ENCODE measurements at places on chromosomes 1 and 21.

DNA sequence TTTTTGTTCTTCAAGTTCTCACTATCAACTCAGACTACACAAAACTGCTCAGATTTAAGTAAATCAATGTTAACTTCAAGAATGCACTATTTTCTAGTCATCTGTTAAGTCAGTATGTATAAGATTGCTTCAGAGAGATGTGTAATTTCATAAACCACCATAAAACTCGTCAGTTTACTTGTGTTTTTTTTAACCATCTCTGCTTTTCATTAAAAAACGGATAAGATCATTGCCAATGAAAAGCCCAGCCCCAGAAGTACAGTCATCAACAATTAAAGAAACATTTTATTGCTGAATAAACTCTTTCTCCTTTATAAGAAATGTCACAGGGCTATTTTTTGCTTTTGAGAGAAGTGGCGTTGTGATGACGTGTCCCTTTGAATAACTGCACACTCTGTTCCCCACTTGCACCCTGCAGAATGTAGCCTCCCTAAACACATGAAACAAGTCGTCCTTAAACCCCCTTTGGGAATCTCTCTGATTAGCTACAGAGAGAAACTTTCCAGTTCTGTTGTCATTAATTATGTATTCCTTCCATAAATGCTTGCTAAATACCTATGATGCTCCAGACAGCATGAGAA is 202.7 kb upstream of the FOXD3 start:
- no peak for DNase-seq

GRCh38 chr1:218481116-218481775 is 136.1 kb downstream of the TGFB2 start:
- peak; percentile 69 for DNase-seq

- DNase-seq, result no peak
Observed at GRCh38 chr1:45423906-45424678, 66.9 kb downstream of the TESK2 start.

GRCh38 chr1:30191154-30191702 is 532.2 kb downstream of the MATN1 start:
- peak; percentile 33 for DNase-seq

DNA sequence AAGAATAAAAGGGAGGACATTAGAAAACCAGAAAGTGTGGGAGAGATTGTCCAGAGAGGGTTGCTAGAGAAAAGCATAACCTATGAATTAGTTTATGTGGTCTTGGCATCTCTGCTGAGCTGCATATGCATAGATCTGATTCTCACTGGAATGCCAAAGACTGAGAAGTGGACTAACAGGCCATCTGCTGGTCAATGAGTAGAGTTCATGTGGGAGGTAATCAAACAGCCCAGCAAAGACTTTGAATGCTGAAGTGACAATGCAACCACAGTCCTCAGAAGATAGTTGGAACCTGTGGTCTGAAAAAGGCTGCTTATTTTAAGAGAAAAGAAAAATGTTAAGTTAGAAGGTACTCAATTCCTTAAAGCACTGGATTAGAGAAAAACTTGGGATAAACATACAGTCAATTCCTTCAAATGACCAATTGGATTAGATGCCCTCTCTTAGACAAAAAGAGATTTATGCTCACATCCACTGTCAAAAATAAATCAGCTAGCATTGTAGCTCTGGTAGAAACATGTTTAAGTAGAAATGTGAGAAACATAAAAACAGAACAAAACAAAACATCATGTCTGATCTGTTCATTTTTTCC is 382.8 kb downstream of the AMY1C start:
- DNase-seq, result no peak

DNA sequence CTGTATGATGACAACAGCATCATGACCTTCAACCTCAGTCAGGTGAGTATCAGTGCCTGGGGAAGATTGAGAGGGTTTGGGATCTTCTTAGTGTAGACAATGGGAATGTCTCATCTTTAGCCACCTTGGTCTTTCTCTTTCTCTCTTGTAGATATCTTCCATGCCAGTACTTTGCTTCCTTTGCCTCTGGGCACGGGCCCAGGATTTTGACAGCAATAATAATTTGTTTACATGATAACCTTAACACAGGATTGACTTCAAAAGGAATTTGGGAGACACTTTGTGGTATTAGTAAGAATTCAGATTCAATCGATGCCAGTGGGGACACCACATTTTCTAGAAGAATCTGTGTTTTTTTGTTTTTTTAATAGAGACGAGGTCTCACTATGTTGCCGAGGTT is 12.1 kb upstream of the PIGV start:
- DNase-seq, result no peak

DNA sequence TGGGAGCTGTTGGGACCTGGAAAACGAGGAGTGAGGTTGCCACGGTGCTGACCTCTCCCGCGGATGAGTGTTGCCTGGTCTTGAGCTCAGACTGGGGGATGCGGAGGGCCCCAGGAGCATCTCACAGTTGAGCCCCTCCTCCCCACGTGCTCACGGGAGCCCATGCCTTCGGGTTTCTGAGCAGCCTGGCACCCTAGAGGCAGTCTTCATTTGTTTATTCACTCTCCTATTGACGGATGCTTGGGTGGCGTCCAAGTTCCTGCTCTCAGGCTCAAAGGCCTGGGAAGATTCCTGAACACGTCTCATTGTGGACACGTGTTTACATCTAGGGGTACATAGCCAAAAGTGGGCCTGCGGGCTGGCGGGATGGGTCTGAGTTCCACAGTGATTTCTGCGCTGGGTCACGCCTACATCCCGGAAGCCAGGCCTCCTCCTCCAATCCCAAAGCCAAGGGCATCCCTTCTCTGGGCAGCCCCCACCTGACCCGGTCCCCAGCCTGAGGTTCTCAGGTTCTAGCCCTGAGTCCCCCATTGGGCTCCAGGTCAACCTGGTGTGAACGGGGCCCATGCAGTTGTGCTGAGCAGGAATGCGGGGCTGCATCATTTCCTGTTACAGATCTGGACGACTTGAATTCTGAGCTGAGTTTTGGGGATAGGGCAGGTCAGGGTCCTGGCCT is 14.7 kb downstream of the WNT3A start:
- DNase-seq, result no peak
